ENCODE measurements at places on chromosomes 1 and 21. TPM values are rescaled to one million over a fixed set of nuclear protein-coding genes. Genes with fewer than 3 reads are reported as not detected.
A peak's percentile ranks its signal among the peaks of the same experiment; 100 is the strongest.

Gene VHLL
- not detected for total RNA-seq

Gene C4BPA
- not detected for total RNA-seq

- H3K36me3 ChIP-seq, result peaks cover 22% of the 10 kb centered on the region
- H3K4me3 ChIP-seq, result no peak overlapping the region
- peak overlapping the region; percentile 27 for H3K27ac ChIP-seq
- DNase-seq, result no peak
- H3K4me1 ChIP-seq, result peaks cover 3% of the 10 kb centered on the region
Measured at GRCh38 chr1:119046785-119047438, 58.8 kb upstream of the TBX15 start.

- no peaks in the 10 kb centered on the region for H3K27me3 ChIP-seq
- DNase-seq, result no peak
- no peak overlapping the region for H3K4me3 ChIP-seq
Measured at GRCh38 chr1:111963985-111964738, 25.3 kb downstream of the KCND3 start.

Gene TTC24
- not detected for total RNA-seq

DNA sequence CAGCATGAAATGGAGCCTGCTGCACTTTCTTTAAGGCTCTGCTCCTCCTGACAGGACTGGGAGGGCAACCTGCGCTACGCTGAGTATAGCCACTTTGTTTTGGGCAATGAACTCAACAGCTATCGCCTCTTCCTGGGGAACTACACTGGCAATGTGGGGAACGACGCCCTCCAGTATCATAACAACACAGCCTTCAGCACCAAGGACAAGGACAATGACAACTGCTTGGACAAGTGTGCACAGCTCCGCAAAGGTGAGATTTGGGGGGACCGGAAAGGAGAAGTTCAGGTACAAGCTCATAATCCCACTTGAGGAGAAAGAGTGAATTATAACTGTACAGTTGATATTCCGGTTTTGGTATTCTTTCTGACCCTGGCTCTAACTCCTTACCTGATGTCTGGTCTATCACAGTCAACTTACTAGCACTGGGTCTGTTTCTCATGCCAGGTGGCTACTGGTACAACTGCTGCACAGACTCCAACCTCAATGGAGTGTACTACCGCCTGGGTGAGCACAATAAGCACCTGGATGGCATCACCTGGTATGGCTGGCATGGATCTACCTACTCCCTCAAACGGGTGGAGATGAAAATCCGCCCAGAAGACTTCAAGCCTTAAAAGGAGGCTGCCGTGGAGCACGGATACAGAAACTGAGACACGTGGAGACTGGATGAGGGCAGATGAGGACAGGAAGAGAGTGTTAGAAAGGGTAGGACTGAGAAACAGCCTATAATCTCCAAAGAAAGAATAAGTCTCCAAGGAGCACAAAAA, 5.4 kb downstream of the ANGPTL7 start:
- H3K27ac ChIP-seq, result no peak overlapping the region
- no peaks in the 10 kb centered on the region for H3K27me3 ChIP-seq

GRCh38 chr1:110106013-110106941, 6.0 kb upstream of the UBL4B start:
- H3K27me3 ChIP-seq, result no peaks in the 10 kb centered on the region
- DNase-seq, result peak; percentile 73
- no peak overlapping the region for H3K27ac ChIP-seq
- no peaks in the 10 kb centered on the region for H3K36me3 ChIP-seq
- H3K4me1 ChIP-seq, result no peaks in the 10 kb centered on the region

Gene SAMD13
- not detected for total RNA-seq

Gene OVAAL
- not detected for total RNA-seq

- peaks cover 75% of the 10 kb centered on the region for H3K27me3 ChIP-seq
- no peaks in the 10 kb centered on the region for H3K36me3 ChIP-seq
- H3K4me1 ChIP-seq, result peaks cover 33% of the 10 kb centered on the region
- peak within 1 kb of the TSS; percentile 78 for H3K27ac ChIP-seq
- DNase-seq, result peak; percentile 63
Measured at GRCh38 chr1:34781071-34781843, at the start of gene GJB3. Gene GJB3, plus strand, starts transcription at chr1:34781214. Its CDS starts 3,549 bp downstream, at chr1:34784763.

Gene DNALI1
- 2.9 TPM for total RNA-seq

DNA sequence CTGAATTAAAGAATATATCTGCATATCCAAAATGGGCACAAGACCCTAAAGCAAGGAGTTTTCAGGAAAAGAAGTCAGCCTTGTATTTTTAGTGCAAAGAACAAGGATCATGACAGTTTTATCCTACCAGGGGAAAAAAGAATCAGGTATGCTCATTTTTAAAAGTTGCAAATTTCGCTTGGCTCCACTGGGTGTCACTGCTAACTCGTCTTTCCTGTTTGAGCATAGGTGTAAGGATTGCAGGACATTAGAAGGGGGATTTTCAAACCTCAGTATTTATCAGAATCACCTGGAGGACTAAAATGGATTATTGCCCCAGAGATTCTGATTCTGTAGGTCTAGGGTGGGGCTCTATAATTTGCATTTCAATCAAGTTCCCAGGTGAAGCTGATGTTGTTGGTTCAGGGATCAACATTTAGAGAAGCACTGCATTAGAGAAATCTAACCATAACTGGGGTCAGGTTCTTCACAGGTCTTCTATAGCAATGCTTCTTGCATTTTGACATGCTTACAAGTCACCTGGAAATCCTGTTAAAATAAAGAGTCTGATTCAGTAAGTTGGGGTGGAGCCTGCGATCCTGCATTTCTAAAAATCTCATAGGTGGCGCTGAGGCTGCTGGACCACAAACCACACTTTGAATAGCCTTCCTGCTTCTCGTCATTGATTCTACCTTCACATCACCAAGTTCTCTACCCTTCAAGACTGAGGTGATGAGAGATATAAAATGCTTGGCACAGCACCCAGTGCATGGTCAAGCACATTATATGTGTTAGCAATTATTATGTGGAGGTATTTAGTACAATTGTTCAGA, 39.6 kb downstream of the NUF2 start:
- H3K27ac ChIP-seq, result no peak overlapping the region
- no peaks in the 10 kb centered on the region for H3K4me1 ChIP-seq
- H3K4me3 ChIP-seq, result no peak overlapping the region
- H3K27me3 ChIP-seq, result no peaks in the 10 kb centered on the region
- no peaks in the 10 kb centered on the region for H3K36me3 ChIP-seq

GRCh38 chr1:153356392-153357075, 1.1 kb upstream of the S100A9 start:
- H3K4me1 ChIP-seq, result no peaks in the 10 kb centered on the region
- no peak for DNase-seq
- H3K4me3 ChIP-seq, result no peak overlapping the region
- no peak overlapping the region for H3K27ac ChIP-seq
- no peaks in the 10 kb centered on the region for H3K36me3 ChIP-seq

Gene TMOD4
- not detected for total RNA-seq

Gene SHISA4
- total RNA-seq, result 3.3 TPM

DNA sequence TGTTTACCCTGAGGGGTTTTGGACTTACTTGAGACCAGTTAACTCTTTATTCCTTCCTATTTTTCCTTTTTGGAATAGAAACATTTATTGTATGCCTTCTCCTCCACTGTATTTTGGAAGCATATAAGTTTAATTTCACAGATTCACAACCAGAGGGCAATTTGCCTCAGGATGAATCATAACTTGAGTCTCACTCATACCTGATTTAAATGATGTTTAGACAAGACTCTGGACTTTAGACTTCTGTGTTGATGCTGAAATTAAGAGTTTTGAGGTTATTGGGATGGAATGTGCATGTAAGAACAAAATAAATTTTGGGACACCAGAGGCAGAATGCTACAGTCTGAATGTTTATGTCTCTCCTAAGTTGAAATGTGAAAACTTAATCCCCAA, 7.1 kb upstream of the ADAM30 start:
- H3K27me3 ChIP-seq, result no peaks in the 10 kb centered on the region
- H3K27ac ChIP-seq, result no peak overlapping the region
- DNase-seq, result no peak
- H3K36me3 ChIP-seq, result no peaks in the 10 kb centered on the region
- H3K4me3 ChIP-seq, result no peak overlapping the region
- H3K4me1 ChIP-seq, result no peaks in the 10 kb centered on the region

DNA sequence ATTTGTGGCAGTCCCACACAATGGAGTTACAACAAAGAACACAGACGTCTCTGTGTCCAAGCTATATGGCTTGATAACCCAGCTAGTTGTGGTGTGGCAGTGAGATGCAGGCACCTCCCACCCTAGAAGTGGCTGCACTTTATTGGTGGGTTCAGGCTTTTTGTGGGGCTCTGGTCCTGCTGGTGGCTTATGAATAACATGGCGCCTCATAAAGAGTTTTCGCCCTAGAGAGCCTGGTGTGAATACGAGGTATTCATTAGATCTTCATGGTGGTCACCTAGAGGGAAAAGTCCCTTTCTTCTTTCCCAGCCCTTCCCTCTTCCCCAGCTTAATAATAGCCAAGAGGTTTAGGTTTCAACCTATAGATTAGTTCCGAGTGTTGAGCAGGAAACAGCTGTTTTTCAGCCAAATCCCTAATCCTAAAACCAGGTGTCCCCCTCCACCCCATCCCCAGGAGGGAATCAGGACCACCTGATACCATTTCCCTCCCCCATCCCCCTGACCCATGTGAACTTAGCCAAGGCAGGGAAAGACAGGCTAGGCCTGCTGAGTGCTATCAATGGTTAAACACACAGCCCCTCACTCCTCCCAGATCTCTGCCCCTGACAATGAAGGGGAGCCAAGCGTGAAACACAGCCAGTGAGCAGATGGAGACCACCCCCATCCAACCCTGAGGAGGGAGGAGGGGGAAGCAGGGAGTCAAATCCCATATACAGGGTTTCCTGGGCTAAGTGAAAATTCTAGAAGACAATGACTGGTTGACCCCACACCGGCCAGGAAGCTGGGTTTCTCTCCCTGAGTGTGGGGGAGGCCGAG, 58.2 kb downstream of the NFASC start:
- no peaks in the 10 kb centered on the region for H3K36me3 ChIP-seq
- no peak for DNase-seq
- no peaks in the 10 kb centered on the region for H3K4me1 ChIP-seq
- no peak overlapping the region for H3K27ac ChIP-seq

GRCh38 chr1:101284021-101284420, 47.2 kb downstream of the S1PR1 start:
- no peaks in the 10 kb centered on the region for H3K4me1 ChIP-seq
- H3K27ac ChIP-seq, result no peak overlapping the region
- H3K27me3 ChIP-seq, result no peaks in the 10 kb centered on the region
- DNase-seq, result peak; percentile 32
- H3K36me3 ChIP-seq, result no peaks in the 10 kb centered on the region

Gene OR6P1
- not detected for total RNA-seq

Gene PEAR1
- 2.3 TPM for total RNA-seq

GRCh38 chr1:200265104-200265503, 144.7 kb downstream of the ZNF281 start:
- no peak for DNase-seq
- no peaks in the 10 kb centered on the region for H3K4me1 ChIP-seq
- H3K36me3 ChIP-seq, result no peaks in the 10 kb centered on the region
- no peak overlapping the region for H3K27ac ChIP-seq
- no peaks in the 10 kb centered on the region for H3K27me3 ChIP-seq

Gene GUCA2B
- total RNA-seq, result 4.6 TPM
